ENCODE measurements at places on chromosomes 16 and 17.

DNA sequence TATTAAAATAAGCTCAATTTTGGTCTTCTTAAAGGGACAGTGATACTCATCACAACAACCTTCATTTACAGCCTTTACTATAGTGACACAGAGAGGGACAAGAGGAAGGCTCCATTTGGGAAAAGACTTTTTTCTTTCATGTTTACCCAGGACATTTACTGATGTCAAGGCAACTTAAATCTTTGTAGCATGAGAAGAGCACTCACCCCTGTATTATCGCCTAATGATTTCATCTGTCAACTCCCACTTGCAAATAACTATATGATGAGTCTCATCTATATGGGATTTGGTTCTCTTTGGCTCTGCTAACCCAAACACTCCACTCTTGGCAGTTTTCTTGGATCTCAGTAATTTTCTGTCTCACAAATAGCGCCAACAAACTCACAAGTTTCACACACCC is 24.1 kb downstream of the BLMH start:
- no peak for DNase-seq

DNA sequence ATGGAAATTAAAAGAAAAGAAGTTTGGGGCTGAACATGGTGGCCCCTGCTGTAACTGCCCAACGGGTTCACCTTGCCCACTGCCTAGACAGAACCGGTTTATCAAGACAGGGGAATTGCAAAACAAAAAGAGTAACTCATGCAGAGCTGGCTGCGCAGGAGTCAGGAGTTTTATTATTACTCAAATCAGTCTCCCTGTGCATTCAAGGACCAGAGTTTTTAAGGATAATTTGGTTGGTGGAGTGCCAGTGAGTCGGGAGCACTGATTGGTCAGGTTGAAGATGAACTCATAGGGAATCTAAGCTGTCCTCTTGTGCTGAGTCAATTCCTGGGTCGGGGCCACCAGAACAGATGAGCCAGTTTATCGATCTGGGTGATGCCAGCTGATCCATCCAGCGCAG is 4.4 kb upstream of the SCPEP1 start:
- DNase-seq = no peak

DNA sequence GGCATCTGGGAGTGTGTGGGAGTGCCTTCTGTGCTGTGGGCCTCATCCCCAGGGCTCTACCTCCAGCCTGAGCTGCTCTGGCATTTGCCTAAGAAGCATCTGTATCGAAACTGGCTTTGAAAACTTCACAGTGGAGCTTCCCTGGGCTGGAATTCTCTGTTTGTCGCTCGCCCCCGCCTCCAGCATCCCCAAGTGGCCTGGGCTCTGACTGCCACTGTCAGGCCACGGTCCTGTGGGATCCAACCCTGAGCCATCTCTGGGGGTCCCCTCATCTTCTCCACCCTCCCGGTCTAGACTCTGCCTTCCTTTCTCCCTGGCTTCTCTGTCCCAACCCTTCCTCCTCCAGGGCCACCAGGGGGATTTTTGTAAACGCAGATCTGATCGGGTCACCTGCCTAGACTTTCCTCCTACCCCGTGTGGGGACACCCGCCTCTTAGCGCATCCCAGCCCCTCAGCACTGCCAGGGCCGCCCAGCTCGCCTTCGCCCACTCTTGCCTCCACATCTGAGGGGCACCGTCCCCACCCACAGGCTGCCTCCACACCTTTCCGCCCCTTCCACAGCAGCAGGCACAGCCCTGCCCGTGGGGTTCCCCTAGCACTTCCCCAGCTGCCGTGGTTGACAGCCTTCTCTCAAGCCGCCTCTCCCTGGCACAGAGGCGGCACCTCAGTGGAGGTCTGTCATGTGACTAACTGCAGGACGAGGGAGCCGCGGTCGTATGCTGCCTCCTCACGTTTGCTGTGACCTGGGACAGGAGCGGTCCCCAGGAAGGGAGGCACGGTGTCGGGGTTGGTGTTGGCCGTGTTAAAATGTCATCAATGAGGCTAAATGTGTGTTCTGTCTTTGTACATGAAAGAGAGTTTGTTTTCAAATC is 12.0 kb downstream of the TBC1D24 start:
- DNase-seq = peak; percentile 26

- DNase-seq = no peak
Observed at GRCh38 chr17:81792675-81793615, 11.0 kb upstream of the GCGR start.

DNA sequence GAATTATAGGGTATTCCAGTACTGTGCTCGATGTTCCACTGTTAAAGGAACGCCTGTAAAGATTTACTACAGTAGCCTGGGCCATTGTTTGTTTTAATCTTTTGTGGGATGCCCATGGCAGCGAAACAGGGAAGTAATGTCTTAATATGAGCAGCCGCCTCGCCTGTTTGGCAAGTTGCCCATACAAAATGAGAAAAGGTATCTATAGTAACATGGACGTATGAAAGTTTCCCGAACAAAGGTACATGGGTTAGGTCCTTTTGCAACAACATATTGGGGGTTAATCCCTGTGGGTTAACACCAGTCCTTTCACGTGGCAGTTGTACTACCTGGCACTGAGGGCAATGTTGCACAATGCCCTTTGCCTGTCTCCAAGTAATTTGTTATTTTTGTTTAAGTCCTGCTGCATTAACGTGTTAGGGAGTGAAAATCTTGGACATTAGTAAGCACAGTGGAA is 21.1 kb upstream of the TMC5 start:
- DNase-seq = peak; percentile 5

GRCh38 chr16:83176802-83177201 is 550.0 kb downstream of the CDH13 start:
- no peak for DNase-seq

DNA sequence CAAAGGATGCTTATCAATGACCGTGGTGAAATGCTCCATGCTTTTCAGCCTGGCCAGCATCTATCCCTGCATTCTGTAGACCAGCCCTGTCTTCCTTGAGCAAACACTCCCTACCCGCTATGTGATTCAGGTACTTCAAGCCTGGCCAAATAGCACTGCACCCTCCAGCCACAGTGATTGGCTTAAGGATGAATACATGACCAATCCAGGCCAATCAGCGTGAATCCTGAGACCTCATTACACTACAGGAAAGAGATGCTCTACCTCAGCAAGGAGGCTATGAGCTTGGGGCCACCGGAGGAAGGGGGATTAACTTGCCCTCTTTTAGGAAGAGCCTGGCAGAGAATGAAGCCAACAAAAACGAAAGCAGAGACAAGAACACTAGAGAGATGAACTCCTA is 162.5 kb downstream of the ZNF423 start:
- DNase-seq = no peak

- DNase-seq = no peak
Observed at GRCh38 chr17:19376811-19377210, 1.5 kb upstream of the MAPK7 start.

- no peak for DNase-seq
Observed at GRCh38 chr17:83152745-83153611, 73.6 kb downstream of the METRNL start.

Data from fibroblast of villous mesenchyme (primary cell).